NCI-H187 (cell line): ENCODE measurements at places on chromosomes 3 and 15.

- no peak for DNase-seq
These were observed 100.7 kb downstream of the RBMS3 start for GRCh38 chr3:29381595-29381994.

DNA sequence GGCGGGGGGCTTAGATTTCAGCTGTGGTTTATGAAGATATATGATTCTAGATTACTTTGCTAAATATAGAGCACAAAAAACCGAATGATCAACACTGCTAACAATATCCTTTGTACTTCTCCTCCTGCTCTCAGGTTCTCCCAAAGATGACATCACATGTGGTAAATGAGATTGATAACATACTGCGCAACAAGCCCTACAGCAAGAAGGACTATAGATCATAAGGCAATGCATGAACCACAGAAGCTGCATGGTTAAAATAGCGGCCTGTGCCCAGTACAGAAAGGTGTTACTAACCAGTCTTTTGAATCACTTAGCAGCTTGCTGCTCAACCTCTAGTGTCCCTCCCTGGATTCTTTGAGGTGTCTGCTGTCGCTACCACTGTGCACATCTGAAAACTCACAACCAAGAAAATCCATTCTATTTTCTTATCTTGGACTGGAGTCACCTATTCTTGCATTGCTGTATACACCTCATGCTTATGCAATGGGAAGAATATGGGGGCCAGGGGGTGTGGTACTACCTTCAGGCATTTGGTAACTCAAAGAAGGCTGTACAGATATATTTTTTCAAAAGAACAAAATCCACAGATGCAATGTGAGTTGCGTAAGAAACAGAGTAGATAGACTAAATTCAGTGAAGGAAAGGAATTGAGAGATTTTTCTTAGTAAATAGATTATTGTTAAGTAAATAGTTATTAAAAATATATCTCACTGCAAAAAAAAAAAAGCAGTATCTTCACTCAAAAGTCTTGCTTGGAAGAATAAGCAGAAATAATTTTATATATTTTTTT is 18.2 kb downstream of the SSR3 start:
- no peak for DNase-seq

DNA sequence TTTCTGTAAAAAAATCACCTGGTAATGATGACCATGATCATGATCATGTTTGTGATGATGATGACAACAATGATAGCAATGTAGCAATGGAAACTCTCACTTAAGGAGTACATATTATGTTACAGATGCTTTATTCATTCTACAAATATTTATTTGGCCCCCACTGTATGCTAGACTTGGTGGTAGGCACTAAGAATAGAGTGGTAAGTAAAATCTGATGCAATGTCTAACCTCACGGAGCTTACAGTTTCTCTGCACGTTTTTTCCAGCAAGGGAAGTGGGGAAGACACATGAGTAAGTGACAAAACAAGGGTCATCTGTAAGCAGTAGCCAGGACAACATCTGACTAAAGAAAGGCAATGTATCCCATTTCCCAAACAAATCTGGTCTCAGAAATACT is 199.4 kb upstream of the MRPL3 start:
- no peak for DNase-seq

DNA sequence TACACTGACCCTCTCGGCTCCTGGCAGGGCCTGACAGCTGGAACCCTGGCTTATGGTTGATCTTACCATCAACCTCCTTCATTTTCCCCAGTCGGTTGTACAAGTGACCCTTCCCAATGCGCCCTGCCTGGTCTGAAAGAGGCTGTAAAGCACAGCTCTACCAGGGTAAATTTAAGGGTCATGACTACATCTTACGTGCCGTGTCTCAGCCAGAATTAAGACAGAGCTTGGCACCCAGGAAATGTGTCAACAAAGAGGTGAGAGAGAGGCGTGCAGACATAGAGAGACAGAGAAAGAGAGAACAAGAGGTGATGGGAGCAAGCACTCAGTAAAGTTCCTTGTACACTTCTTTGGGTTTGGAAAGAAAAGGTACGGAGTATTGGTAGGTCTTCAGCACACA is 28.8 kb downstream of the HOMER2 start:
- DNase-seq: no peak

GRCh38 chr3:101942356-101942755 is 93.0 kb downstream of the NFKBIZ start:
- no peak for DNase-seq

DNA sequence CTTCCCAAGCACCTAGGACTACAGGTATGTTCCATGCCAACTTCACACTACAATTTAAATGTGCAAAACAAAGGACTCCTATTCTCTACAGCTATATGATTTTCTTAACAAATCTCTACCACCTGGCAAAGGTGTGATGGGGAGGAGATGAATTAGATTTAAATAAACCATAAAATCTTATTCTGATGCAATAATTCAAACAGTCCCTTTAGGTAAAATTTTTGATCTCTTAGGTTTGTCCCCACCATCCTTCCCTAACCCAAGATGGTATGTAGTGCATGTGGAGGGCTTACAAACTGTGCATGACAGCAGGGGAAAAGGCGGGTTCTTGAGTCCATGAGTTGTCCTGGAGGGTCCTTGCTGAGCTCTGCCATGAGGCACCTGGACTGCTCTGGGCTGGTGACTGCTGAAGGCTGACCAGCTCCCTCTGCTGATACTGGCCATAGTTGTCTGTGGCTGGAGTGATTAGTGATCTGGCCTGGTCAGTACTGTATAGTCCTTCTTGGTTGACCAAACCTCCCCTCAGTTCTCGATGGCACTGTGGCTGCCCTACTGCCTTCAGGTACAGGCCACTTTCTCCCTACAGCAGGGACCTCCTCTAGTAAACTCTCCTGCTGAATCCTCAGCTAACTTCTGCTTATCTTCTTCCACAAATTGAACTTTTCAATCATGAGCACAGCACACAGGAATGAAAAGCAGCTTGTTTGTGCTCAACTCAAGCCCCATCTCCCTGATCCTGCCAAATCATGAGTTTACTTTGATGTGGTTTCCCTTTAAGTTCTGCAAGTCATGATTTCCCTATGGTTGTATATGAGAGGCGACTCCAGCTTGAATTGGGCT is 30.1 kb downstream of the CFAP161 start:
- no peak for DNase-seq

GRCh38 chr15:49855917-49856637 is 235.2 kb downstream of the DTWD1 start:
- no peak for DNase-seq

GRCh38 chr3:156131241-156131640 is 10.9 kb downstream of the KCNAB1 start:
- DNase-seq: no peak

DNA sequence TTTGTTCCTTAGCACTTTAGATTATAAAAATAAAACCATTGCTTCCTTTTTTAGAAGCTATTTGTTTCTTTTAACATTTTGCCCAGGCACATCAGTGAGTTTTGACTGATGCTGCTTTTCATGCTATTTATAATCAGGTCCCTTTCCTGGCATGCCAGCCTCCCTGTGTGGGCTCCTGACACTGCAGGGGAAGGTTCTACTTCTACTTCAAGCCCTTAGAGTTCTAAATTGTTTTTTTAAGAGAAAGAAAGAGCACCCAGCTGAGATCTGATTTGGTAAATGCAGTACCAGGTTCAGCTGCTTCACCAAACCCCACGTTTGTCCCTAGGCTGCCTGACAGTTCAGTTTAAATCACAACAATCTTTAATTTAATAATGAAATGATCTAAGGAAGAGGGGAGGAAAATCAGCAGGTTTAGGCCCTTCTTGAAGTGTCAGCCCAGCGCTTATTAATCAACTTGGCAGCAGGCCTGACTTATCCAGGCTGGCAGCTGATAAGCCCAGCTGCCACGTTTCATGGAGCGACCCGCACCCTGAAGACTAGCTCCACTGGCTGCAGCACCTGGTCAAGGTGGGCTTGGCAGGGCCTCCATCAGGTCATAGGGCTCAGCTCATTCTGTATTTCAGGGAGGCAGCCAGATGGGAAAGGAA is 29.0 kb downstream of the HGD start:
- no peak for DNase-seq

GRCh38 chr3:173799060-173799816 is 401.7 kb downstream of the NLGN1 start:
- no peak for DNase-seq

DNA sequence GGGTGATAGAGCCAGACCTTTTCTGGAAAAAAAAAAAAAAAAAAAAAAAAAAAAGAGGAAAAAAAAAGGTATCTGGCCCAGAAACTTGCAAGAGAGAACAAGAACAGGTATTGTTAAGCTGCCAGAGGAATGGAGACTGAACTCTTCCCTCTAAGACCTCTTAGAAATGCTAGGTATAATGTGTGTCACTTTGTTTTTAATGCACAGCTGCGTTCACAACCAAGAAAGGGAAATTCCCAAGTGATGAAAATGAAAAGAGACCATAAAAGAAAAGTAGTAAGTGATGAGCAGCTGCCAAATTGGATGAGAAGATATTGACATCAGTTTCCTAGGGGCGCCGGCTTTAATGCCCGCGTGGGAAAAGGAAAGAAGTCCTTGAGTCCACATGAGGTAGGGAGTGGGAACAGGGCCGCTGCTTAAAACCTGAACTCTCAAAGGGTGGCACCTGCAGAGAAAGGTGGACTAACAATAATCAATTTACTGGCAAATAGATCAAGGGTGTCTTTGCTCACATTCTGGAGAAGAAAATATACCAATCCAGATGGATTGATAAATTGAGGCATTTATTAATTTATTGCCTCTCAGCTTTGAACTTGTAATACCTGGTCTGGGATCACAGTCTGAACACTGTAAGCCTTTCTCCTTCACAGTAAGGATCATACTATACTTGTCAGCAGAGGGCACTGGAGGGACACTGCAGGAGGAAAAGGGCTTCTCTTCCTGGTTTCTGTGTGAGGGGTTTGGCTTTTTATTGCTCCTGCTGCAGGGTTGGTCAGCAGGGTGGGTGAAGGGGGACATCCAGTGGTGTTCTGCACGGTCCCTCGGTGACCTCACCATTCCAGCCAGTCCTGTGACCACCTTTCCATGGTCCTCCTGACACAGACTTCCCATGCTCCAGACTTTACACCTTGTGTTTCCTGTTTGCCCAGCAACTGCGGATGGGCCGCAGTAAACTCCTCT is 131.6 kb downstream of the AQP9 start:
- peak; percentile 9 for DNase-seq

GRCh38 chr3:194212845-194213331 is 76.9 kb downstream of the HES1 start:
- DNase-seq: no peak

GRCh38 chr3:31423482-31423881 is 109.2 kb upstream of the STT3B start:
- no peak for DNase-seq

DNA sequence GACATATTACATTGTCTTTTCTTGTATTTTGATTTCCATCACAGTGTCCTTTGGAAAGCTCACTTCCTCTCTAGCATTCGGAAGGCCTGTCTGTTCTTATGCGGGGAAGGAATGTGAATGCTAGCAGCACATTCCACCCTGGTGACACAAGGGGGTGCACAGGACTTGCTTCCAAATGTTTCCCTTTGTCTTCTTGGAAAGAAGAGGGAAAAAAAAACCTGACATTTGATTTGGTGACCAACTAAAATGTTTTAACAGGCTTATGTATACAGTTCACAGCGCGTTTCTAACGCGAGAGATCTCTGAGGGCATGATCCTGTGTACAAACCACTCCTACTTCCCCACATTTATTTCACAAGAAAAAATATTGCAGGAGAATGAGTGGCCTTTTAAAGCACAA is 107.6 kb upstream of the FXR1 start:
- no peak for DNase-seq

GRCh38 chr15:70039917-70040316 is 57.8 kb downstream of the TLE3 start:
- DNase-seq: no peak

- DNase-seq: no peak
These were observed 1.3 kb downstream of the TNK2 start for GRCh38 chr3:195906865-195907683.

DNA sequence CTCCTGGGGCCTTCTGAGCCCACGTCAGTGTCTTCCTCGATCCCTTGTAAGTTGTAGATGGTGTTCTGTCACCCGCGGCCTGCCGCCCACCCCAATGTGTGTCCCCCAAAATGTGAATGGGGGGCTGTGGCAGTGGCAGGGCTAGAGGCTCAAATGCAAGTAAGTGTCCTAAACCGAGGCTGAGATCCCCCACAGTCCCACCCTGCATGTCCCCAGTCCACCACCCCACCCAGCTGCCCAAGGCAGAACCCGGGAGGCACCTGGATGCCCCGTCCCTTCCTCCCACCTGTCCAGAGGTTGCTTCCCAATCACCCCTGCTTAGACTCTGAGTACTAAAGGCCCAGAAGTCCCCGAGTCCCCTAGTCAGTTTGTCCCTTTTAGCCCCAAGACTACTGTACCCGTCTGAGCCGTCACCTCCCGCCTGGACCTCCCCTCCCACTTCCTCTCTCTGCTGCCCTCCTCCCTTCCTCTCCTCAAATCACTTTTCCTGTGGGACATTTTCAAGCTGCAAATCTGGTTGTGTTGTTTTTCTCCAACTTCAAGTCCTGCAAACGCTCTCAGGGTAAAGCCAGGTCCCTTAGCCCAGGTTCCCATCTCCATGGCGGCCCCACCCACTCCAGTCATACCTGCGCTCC is 11.8 kb upstream of the PLXND1 start:
- DNase-seq: no peak

GRCh38 chr15:31740203-31740602 is 290.1 kb upstream of the CHRNA7 start:
- DNase-seq: no peak

- DNase-seq: no peak
These were observed 15.3 kb upstream of the COLQ start for GRCh38 chr3:15536856-15537255.

DNA sequence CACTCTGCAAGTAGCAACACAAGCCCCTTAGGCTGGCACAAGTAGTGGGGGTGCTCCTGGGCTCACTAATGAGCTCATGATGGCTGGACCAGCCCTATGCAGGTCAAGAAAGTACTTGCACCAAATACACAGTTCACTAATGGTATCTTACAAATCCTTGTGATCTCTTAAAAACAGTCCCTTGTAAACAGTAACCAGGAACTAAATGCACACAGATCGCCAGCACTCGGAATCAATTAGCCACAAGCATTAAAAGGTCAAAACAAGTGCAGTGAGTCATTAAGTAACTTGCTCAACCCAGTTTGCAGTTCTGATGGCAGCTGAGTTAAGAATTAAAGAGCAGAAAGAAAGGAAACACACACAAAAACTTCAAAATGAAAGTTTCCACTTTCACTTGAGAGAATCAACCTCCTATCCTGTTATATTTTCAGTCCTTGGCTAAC is 43.2 kb downstream of the ARHGEF3 start:
- no peak for DNase-seq

DNA sequence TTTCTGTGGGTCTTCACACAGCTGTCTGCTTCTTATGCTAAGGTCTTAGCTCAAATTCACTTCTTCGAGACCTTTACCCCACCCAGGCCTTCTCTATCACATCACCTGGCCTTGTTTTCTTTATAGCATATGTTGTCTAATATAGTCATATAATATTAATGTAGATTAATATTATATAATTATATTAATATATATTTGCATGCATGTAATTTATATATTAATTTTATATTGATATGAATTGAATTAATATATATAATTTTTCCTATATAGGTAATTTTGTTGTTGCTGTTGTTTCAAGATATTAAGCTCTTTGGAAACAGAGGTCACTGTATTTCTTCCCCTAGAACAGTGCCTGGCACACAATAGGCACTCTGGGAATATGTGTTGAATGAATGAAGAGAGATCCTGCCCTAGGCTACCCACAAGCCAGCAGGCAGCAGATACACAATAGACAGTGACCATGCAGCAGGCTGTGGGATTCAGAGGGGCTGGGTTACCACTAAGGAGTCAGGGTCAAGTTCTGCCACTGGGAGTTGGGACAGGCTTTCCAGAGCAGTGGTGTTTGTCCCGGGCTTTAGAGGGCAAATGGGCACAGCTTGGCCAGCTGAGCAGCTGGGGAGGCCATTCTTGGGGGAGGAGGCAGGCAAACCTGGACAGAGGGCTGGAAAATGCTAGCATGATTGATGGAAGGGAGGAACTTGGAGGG is 126.3 kb downstream of the DNAJB8 start:
- no peak for DNase-seq
